Effector CD4-positive, alpha-beta T cell (primary cell): ENCODE measurements at places on chromosomes 4 and X.

GRCh38 chr4:177283167-177283566 lies 26.5 kb upstream of the NEIL3 start:
- no peak for DNase-seq

- no peak for DNase-seq
Measured at GRCh38 chr4:94477227-94477626, 25.5 kb downstream of the PDLIM5 start.

- DNase-seq, result no peak
Measured at GRCh38 chrX:114797494-114797893, 213.6 kb downstream of the HTR2C start.

DNA sequence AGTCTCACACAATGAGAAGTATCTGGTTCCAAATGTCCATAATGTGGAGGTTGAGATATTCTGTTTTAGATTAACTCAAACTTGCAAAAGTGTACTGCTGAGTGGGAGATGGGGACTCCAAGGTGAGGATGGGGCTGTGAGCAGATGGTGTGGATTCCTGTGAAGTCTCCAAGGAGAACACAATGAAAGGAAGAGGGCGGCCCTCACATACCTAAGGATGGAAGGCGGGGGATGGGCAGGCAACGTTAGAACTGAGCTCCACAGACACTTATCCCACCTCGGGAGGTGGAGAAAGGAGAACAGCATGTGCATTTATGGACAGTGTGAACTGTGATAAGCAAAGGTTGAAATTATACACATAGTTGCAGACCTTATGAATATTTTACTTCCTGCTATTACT lies 9.9 kb upstream of the SPATA4 start:
- DNase-seq, result no peak

DNA sequence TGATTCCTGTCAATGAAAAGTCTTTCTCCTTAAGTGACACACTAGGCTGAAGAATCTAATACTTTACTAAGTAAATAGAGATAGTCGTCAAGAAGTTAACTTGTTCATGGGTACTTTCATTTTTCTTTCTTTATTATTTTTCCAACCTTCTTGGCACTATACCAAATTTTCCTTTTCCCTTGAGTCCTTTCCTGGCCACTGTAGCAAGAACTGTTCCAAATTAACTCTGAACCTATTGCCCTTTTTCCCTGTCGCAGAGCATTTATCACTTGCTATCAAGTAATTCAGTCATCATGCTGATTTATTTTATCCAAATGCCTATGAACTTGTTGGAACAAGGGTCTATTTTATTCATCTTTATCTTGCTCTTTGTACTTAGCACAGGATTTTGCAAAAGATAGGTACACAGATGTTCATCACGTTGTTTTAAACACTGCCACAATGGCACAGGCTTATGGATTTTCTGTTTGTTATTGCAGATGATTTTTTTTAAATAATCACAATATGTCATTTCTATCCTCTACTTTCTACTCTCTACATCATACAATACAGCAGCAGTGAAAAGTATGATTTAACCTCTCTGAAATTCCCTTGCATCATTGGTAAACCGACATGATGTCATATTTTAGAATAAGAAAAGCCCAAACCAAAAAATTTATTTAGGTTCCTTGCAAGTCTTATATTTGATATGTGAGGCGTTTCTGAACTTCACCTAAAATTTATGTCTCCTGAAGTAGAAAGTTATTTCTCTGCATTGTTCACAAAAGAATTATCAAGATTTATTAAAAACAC lies 2352.3 kb downstream of the PCDH7 start:
- no peak for DNase-seq

DNA sequence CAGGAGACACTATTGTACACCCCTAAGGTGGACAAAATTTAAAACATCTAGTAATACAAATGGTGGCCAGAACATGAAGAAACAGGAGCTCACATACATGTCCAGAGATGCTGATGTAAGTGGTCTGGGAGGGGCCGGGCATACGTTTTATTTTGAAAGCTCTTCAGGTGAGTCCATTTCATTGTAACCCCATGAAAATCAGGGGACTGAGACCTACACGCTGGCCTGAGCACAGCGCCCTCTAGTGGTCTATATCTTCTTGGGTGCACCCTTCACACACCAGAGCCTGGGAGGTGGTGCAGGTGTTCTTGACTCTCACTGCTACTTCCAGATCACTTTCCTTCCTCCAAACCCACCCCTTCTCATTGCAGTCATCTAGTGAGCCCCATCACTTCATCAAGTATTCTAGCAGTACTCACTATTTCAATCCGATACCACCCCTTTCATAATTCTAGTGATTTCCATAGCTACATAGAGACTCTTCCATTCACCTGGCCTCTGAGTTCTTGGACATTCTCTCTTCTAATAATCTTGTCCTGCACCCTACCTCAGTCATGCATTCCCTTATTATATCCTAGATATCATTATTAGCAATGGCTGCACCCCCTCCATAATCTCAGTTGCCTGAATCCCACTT lies 4.3 kb upstream of the TLR6 start:
- DNase-seq, result peak; percentile 43

DNA sequence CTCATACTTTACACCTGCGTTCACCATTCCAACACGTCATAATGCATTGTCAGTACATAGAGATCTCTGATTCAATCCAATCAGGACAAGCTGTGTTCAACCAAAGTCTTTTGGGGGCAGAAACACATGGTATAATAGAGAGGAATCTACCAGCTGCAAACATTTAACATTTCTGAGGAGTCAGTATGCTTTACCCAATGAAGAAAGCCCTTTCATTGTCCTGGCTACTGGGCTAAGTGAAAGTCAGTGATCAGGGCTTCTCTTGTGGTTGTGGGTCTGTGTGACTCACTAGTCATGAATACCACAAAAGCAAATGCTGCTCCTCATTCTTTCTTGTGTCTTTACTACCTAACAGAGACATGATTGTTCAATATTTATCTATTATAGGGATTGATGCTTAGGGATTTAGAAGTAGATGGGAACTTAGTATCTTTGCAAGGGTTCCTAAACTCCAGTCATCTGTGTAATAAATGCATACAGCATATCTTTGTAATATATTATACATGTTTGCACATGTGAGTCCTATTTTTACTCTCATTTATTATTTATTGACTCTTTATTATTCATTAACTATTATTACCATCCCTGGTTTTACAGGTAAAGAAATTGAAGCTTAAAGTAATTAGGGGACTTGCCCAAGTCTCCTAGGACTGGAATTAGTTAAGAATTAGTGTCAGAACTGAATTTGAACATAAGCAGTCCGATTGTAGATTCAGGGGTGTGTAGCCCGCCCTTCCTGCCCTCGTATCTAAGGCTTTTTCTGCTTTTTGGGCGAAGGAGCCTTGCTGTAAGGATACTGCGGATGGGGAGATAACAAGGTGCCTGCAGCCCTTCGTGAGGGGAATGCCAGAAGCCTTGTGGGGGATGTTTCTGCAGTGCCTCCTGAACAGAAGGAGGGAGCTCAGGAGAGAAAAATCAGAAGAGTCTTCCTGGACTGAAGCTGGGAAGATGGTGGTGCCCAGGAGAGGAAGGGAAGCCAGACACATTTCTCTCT lies 353.1 kb upstream of the BOD1L1 start:
- no peak for DNase-seq

GRCh38 chrX:97639526-97639925 lies 755.8 kb downstream of the RPA4 start:
- no peak for DNase-seq
